ENCODE measurements at places on chromosomes 7 and 10.

- DNase-seq: no peak
These were observed 16.3 kb downstream of the MTPN start for GRCh38 chr7:135960709-135961451.

- DNase-seq: no peak
These were observed 23.4 kb downstream of the FAM107B start for GRCh38 chr10:14751014-14751896.

GRCh38 chr10:4607681-4608080 is 218.3 kb upstream of the AKR1E2 start:
- no peak for DNase-seq

DNA sequence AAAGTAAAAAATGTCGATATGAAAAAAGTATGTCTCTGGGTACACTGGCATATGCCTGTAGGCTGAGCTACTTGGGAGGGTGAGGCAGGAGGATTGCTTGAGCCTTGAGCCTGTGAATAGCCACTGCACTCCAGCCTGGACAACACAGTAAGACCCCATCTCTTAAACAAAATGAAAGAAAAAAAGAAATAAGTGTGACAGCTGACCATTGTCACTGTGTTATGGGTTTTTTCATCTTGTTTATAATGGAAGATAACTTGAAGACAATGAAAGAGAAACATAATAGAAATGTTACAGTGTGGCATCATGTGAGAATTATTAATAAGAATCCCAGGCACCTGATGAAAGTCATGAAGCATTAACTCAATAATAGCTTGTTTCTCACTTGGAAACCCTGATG is 75.0 kb downstream of the APBB1IP start:
- DNase-seq: no peak

DNA sequence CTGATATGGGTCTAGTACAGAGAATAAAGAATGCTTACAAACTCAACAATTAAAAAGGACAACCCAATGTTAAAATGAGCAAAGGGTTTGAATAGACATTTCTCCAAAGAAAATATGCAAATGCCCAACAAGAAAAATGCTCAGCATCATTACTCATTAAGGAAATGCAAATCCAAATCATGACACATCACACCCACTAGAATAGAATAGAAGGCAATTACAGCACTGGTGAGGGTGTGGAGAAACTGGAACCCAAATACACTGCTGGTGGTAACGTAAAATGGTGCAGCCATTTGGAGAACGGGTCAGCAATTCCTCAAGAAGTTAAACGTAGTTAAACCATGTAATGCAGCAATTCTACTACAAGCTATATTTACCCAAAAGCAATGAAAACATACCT is 53.8 kb downstream of the KDM7A start:
- no peak for DNase-seq

DNA sequence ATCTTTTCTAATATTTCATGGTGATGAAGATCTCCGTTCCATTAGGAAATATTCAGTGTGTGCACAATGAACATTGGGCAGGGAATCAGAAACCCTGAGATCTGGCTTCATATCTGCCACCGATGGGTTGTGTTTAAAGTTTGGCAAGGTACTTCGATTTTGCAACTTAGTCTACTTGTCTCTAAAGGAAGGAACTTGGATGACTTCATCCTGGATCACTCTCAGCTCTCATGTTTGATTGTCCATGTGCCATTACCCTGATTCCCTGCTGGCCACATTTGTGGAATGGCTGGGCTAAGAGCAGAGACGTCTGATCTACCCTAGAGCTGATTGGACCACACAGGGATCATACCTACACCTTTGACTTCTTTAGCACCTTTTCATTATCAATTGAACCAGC is 177.0 kb upstream of the KMT2E start:
- DNase-seq: no peak

DNA sequence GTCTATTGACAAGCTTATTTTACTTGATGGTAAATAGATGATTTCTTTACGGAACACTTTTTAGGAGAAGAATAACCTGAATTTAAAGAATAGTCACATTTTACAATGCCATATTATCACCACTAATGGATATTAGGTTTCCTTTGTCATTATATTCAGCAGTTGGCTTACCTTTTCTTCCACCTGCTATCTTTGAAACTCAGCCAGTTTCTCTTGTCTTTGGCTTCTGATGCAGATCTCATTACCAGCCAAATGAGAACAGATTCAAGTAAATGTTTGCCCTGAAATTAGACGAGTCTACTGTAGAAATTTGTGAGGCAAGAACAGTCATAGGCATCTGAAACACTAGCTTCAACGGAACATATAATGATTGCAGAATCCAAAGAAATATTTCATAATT is 85.5 kb upstream of the OIT3 start:
- DNase-seq: no peak

- DNase-seq: no peak
These were observed 472.5 kb upstream of the SEMA3D start for GRCh38 chr7:85659364-85659763.

DNA sequence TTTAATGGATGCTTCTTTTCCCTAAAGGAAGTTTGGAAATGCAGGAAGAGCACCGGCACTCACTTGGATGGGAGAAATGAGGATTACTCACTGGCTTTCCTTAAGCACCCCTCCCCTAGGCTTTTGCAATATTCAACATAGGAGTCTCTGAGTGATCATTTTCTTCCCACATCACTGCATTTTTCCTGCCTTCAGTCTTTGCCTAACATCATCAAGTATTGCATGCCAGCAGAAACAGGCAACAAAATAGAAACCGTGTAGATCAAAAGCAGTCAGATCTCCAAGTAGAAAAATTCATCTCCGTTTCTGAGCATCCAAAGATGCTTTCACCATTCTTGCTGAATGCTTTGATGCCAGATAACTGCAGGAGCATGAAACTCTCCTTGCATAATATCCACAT is 119.9 kb downstream of the ADCYAP1R1 start:
- no peak for DNase-seq

- no peak for DNase-seq
These were observed 30.3 kb downstream of the CYP26A1 start for GRCh38 chr10:93103953-93104352.

- no peak for DNase-seq
These were observed 20.0 kb downstream of the ARHGAP21 start for GRCh38 chr10:24703700-24704099.

GRCh38 chr7:127810696-127811660 is 159.0 kb downstream of the SND1 start:
- no peak for DNase-seq

DNA sequence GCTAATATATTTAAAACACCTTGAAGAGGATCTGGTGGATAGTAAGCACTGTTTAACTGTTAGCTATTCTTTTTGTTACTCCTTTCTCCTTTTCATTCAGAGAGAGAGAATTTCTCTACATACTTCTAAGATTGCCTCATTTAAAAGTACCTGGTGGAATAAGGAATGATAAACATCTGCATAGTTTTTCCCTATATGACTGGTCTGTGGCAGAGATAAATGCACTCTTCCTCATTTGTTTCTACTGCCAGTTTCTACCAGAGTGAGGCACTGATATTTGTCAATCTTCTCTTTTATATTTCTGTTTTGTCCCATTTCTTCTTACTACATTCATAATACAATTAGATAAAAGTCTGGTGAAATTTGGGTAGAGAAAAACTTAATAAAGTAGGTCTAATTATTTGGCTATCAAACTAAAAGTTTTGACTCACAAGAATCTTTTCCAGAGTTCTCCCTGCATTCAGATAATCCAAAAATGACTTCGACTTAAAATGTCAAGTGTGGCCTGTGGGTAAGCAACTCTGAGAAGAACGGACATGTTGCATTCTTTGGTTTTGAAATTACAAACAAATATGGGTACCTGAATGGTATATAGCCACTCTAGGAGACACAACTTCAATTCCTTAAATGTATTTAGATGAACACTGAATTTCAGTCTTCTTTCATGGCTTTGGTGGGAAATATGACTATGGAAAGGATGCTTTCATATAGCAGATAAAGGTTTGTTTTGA is 38.8 kb downstream of the RNLS start:
- DNase-seq: no peak

GRCh38 chr10:111560027-111560426 is 483.2 kb downstream of the ADRA2A start:
- DNase-seq: no peak

- DNase-seq: no peak
These were observed 71.5 kb downstream of the LRRC4 start for GRCh38 chr7:127959770-127960169.

DNA sequence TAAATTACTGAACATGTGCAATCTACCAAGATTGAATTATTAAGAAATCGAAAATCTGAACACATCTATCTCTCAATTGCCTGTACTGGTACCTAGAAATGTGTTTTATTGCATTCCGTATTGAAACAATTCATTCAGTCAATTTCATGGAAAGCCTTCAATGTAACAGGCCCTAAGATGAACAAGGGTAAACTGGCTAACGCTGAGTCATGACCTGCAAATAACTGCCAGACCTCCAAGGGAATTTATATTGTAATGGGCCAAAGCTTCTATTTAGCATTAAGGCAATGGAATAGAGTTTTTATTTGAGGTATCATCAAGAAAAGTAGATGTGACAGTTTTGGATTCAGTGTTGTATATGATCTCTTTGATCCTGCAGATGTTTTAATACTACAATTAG is 49.9 kb upstream of the CD36 start:
- DNase-seq: no peak

DNA sequence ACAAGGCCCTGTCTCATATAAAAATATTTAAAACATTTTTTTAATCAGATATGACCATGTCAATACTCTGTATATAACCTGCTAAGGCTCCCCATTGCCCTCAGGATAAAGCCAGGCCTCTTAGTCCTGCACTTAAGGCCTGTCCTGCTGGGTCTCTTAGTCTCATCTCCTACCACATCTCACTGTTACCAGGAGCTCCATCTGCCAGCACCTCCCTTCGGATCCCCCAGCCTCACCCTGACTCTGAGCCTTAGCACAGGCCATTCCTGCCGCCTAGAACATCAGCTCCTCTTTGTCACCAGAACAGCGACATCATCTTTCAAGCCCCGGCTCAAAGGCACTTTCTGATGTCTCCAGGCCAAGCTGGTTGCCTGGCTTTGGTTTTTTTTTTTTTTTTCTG is 25.7 kb upstream of the GTF2IRD1 start:
- no peak for DNase-seq

- no peak for DNase-seq
These were observed 1.9 kb downstream of the DLX5 start for GRCh38 chr7:97022491-97023306.

- DNase-seq: no peak
These were observed 204.9 kb upstream of the NPSR1 start for GRCh38 chr7:34453150-34453549.

GRCh38 chr10:104262055-104262454 is 6.9 kb upstream of the GSTO2 start:
- DNase-seq: no peak

DNA sequence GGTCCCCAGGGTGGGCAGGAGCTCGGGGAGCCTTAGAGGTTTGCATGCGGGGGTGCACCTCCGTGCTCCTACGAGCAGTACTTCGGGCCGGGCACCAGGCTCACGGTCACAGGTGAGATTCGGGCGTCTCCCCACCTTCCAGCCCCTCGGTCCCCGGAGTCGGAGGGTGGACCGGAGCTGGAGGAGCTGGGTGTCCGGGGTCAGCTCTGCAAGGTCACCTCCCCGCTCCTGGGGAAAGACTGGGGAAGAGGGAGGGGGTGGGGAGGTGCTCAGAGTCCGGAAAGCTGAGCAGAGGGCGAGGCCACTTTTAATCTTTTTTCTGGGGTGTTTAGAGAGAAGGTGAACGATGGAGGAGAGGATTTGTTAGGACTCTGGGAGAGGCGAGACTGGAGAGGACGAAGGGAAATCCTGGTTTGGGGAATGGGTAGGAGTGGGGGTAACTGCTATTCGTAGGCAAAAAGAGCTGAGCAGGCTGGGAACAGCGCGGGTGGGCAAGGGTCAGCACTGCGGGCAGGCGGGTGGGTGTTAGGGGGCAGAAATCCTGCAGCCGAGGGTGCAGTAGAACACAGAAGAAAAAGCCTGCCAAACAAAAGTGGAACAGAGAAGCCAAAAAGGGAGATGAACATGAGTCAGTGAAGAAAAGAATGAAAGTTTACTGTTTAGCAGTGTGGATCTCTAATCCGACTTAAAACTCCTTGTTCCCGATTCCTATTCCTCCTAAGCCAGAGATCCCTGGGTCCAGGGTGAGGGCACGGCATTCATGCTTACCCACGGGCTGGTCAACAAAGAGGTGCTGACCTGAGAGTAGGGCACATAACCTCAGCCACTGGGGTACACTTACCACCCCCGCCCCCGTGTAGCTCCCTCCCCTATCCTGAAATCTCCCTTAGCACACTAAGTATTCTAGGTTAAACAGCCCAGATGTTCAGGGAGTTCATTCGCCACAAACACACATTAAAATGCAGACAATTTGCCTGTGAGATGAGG is 26.9 kb downstream of the PRSS2 start:
- no peak for DNase-seq

DNA sequence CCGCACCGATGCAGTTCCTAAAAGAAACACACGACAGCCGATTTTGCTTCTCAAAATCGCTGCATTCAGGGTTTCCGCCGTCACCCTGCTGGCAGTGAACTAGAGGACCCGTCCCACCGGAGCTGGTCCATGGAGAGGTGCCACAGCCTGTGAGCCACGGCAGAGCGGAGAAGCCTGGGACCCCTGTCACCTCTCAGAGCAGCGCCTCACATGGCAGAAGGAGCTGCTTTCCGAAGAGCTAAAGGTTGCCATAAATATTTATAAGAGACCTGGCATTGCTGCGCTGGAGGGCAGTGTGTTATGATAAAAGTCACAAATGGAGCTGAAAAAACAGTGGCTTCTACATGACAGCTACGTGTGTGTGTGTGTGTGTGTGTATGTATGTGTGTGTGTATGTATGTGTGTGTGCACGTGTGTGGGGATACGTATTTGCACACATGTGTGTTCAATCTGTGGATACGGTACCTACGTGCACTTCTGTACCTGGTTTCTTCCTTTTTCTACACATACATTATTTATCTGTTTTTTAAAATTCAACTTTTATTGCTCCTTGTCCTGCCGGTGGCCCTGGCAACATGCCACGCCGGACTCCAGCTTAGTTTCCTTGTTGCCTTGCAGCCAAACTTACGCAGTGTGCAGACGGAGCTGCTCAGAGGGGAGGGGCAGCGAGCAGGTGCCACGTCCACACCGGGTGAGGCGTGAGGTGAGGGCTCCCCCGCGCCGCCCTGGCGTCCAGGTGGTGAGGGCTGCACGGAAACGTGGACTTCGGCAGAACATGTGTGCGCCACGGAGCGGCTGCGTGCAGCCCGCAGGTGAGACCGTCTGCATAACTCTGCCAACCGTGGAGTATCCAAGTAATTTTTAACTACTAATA is 115.2 kb upstream of the PITRM1 start:
- no peak for DNase-seq

Measured in occipital lobe (tissue), 3 donors.